ENCODE measurements at places on chromosomes 7 and 10. TPM values are rescaled to one million over a fixed set of nuclear protein-coding genes. Genes with fewer than 3 reads are reported as not detected.

Gene HOXA4
- 7.1 TPM for total RNA-seq

DNA sequence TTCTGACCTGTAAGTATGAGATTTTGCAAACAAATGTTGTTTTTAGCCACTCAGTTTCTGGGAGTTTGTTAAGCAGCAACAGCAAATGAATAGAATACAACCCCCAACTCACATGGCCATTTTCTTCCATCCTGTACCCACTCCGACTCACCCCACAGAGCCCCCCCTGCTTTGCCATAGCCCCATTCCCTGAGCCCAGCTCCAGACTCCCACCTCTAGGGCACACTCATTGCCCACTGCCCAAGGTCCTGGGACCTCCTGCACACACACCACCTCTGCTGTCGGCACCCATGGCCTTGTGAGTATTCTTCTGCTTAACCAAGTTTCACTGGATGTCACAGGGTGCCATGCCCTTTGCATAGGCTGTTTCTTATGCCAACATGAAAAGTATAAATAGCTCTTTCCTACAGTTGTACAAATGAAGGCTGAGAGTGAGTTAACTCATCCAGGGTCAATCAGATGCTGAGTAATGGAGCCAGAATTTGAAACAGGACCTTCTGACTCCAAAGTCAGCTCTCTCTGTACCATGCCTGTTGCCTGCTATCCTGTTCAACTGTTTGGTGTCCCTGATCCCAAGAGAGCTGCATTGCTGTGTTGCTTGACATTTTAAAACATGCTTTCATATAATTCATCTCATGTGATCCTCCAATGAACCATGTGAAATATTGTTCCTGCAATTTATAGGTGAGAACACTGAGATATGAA is 367.8 kb upstream of the ZMIZ1 start:
- no peak for DNase-seq

Gene TRPV5
- not detected for total RNA-seq

Gene SRGN
- 225 TPM for total RNA-seq

Gene SPDYE8
- not detected for total RNA-seq

DNA sequence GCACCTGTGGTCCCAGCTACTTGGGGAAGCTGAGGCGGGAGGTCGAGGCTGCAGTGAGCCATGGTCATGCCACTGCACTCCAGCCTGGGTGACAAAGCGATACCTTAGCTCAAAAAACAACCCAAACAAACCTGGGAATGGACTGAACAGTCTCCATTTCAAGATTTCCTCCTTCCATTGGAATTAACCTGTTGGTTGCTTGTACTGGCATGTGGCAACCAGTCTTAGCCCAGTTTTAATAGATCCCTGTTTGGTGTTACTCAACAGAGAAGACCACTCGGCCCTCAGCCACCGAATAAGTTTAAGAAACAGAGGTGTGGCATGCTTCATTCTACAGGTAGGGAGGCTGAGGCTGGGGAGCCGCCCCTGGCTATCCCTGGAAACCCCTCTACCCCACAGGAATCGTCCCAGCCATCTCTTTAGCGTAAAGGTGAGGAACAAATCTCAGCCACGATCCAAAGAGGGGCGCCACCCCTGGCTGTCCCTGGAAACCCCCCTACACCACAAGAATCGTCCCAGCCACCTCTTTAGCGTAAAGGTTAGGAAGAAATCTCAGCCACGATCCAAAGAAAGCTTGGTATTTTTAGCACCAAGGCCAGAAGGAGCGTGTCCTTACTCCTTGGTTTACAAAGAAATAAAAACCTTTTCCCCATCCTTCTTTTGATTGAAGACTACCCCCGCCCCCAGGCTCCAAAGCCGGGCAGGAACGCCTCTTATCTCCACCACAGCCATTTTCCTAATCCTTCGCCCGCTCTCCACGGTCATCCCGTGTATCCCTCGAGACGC is 861 bp upstream of the TSPAN14 start:
- DNase-seq = no peak

Gene ZNF394
- total RNA-seq = 34.5 TPM

Gene COL17A1
- 1.5 TPM for total RNA-seq

DNA sequence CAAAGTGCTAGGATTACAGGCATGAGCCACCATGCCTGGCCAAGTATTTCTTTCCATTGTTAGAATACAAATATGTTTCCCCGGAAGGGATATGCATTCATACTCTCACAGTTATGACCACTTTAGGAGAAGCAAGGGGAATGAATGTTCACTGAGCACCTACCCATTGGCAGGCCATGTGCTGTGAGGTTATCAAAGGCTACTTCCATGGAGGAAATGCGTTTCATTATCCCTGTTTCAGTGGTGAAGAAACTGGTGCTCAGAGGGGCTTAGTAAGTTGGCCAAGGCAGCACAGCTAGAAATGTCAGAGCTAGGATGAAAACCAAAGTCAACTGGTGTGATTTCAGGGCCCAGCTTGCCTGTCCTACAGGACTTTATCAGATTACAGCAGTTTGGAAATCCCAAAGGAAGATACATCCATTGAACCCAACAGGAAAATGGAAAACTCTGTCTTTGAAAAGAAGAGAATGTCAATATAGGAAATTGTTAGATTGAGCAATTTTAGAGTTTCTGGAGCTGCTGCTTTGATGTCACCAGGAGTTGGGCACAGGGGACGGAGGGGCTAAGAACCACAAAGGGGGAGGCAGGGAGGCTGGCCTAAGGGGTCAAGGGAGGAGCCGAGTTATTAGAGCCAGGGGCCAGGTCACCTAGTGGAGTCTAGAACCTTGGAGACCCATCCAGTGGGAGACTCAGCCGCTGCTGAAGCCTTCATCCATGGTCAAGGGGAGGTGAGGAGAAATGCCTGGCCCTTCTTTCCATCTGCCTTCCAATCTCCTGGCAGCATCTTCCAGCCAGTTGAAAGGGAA is 319.8 kb downstream of the FRMD4A start:
- DNase-seq = no peak

Gene TCF7L2
- 47.4 TPM for total RNA-seq

GRCh38 chr7:90181485-90181884 is 27.2 kb downstream of the STEAP1 start:
- no peak for DNase-seq

- no peak for DNase-seq
These were observed 345.7 kb downstream of the THSD7A start for GRCh38 chr7:11486271-11486670.

Gene CDC14C
- total RNA-seq = not detected

Gene NYAP1
- total RNA-seq = 0.55 TPM

Gene CUZD1
- total RNA-seq = 0.78 TPM

- DNase-seq = no peak
These were observed 39.0 kb downstream of the SEC61G start for GRCh38 chr7:54719974-54720373.

Gene JMJD1C
- 84.2 TPM for total RNA-seq

Gene TEX47
- total RNA-seq = not detected

DNA sequence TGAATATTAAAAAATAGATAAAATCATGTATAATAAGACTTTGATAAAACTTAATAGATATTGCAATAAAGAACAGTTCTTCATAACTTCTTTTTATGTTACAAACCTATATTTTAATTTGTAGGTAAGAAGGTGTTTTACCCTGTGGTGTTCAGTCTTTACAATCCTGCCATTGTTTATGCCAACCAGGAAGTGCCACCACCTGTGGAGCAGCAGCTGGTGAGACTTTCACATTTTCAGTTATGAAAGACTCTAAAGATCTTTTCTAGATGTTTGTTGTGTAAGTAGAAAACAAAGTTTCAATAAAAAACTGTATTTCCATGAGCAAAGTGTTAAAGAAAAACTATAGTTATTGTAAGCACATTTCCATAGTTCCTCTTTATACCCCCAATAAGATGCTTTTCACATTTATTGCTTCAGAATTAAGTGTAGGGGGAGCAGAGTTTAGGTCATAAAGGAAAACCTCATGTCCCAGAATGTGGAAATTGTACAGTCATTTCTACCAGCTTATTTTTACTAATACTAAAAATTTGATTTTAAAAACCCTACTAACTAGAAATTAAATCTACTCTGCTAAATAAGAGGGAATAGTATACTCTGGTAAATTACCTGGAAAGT is 28.7 kb downstream of the CSGALNACT2 start:
- DNase-seq = no peak

DNA sequence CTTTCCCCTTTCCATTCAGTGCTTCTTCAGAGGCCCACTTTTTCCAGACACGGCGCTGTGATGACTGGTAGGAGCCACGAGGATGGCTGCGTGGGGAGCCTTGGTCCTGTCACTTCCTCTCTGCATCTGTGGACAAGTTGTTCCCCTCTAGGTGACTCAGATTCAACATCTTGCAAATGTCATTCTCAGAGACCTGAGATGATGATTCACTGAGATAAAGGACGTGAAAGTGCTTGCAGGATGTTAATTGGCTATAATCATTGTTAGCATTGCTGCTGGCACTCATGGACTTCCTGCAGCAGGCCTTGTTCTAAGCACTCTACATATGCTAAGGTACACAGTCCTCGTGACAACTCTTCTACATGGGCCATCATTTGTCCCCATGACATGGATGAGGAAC is 489.8 kb upstream of the ZMIZ1 start:
- DNase-seq = peak; percentile 72

Gene COBL
- total RNA-seq = 29.2 TPM

Gene BZW2
- total RNA-seq = 28.0 TPM

- DNase-seq = no peak
These were observed 70.5 kb downstream of the SHH start for GRCh38 chr7:155741805-155742204.

- peak; percentile 26 for DNase-seq
These were observed 16.5 kb downstream of the ADAP1 start for GRCh38 chr7:937856-938484.

DNA sequence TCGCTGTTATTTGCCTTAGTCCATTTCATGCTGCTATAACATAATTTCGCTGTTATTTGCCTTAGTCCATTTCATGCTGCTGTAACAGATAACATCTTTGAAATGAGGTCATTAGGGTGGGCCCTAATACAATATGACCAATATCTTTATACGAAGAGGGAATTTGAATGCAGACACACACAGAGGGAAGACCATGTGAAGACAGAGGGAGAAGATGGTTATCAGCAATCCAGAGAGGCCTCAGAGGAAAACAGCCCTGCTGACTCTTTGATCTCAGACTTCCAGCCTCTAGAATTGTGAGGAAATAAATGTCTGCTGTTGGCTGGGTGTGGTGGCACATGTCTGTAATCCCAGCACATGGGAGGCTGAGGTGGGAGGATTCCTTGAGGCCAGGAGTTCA is 404.9 kb downstream of the TYW1 start:
- no peak for DNase-seq

DNA sequence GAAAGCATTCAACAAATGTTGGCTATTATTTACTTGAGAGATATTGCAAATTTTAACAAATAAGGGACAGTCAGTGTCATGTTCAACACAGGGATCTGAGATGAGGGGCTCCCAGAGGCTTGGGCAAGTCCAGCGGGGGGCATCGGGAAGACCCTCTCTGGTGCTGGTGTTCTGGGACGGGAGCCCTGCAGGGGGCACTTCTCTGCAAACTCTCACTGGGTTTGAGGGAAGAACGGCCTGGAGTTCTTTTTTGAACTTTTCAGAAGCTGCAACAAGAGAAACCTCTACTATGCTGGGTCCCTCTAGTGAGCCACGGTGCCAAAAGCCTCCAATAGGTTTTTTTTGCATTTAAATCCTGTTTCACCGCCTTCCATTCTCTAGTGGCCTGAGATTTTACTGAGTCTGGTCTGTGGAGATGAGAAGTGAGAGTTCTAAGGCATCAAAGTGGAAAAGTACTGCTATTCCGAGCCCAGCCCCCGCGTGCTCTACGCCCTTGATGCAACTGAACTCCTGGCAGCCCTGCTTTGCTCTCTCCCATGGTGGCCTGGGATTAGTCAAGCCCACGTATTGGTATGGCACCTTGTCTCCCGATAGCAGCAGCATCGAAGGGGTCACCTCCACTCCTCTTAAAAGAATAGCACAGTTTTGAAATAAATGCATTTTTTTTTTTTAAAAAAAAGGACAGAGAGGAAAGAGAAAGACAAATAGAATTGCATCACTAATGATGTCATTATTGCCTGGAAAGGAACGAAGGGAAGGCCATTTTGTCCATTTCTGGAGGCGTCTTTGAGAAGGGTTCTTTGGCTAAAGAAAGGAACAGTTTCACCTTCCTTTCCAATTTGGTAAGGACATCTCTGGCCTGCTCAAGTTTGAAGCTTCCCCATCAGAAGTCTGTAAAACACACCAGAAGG is 43.5 kb downstream of the CLEC2L start:
- DNase-seq = no peak

DNA sequence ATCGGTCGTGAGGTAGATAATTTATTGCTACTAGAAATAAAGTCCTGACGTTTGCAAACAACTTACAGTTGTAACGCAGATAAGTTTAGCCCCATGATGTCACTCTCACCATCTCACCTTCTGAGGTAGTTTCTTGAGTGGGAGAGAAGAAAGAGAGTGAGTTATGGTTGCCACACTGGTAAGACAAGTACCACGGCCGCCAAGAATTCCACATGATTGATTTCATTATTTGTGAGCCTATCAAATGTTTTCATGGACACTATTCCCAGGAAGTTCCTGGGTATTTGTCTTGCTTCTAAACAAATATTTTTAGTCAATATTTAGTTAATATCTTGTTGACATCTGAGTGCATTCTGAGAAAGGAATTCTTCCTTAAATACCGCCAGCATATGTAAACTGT is 339.4 kb upstream of the KIAA1217 start:
- no peak for DNase-seq

DNA sequence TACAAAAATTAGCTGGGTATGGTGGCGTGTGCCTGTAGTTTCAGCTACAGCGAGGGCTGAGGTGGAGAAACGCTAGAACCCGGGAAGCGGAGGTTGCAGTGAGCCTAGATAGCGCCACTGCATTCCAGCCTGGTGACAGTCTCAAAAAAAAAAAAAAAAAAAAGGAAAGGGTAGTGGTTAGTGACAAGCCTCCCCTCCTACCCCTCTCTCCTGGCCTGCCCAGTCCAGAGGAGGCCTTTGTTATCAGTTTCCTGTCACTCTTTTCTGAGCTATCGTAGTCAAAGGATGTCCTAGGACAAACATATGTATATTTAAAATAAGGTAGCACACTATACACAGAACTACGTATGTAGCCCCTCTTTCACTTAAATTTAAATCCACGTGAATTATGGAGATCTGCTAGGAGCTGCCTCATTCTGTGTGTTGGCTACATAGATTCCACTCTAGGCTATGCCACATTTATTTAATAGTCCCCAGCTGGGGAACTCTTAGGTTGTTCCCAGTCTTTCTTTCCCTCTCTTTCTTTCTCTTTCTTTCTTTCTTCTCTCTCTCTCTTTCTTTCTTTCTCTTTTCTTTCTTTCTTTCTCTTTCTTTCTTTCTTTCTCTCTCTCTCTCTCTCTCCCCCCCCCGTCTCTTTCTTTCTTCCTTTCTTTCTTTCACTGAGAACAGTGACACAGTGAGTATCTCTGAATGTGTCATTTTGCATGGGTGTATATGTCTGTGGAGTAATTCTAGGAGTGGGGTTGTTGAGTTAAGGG is 3.9 kb downstream of the TSPAN15 start:
- DNase-seq = peak; percentile 9

GRCh38 chr10:93567277-93568104 is 1.0 kb downstream of the FFAR4 start:
- no peak for DNase-seq

DNA sequence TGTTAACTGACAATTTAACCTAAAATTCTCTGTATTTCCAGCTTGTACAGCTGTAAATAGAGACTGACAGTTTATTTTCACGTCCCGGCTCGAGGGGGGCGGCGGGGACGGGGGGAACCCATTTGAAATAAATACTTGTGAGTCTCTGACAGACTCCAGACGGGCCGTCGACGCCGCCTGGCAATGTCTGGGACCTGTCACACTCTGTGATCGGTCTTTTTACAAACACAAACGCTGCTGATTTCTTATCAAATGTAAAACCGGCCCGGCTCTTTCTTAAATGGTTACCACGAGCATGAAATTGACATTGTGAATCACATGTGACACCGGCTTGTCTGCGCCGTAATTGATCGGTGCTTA is 57.0 kb downstream of the UNCX start:
- DNase-seq = no peak

All from upper lobe of right lung (tissue), 1 donor.